ENCODE measurements at places on chromosomes 3 and 15.

DNA sequence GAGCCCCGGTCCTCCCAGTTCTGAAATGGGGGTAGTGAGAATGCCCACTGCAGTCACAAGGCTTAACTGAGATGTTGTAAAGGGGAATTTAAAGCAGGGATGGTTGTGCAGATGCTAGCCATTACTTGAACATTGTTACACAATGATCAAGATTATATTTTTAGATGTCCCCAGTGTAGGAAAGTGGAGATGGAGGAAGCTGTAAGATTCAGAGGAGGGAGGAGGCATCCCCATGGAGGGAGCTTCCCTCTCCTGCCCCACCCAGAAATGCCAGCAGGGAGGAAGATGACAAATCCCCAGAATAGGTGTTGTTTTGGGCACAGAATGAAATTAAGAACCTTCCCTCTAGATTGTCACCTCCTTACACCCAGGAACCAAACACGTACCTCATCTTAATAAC is 46.1 kb downstream of the EFCAB12 start:
- DNase-seq = no peak

GRCh38 chr3:147007736-147008245 is 398.6 kb downstream of the ZIC4 start:
- no peak for DNase-seq

DNA sequence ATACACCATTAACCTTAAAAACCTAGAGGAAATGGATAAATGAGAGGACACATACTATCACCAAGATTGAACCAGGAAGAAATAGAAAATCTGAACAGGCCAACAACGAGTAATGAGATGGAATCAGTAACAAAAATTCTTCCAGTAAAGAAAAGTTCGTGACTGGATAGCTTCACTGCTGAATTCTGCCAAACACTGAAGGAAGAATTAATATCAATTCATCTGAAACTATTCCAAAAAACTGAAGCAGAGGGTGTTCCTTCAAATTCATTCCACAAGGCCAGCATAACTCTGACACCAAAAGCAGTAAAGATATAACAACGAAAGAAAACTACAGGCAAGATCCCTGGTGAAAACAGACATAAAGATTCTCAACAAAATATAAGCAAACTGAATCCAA is 195.8 kb upstream of the GPR149 start:
- DNase-seq = no peak

- no peak for DNase-seq
Observed at GRCh38 chr3:123281929-123282328, 80.2 kb downstream of the SEC22A start.

DNA sequence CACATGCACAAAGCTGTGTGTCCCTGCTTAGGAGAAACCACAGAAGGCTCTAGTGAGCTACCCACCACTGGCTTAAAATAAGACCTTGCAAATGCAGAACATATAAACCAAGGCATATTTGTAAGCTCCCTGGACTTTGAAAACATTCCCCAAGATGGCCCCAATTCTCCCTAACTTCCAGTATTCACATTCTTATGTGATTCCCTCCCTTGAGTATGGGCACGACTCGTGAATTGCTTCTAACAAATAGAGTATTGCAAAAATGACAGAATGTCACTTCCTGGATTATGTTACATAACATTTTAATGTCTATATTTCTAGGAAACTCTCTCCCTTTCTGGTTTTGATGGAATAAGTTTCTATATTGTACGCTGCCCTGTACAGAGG is 131.8 kb upstream of the MCTP2 start:
- DNase-seq = no peak

- no peak for DNase-seq
Observed at GRCh38 chr3:159620281-159620680, 368.4 kb upstream of the IL12A start.

GRCh38 chr3:179961703-179962078 is 75.0 kb downstream of the PEX5L start:
- no peak for DNase-seq

- no peak for DNase-seq
Observed at GRCh38 chr15:61185759-61186158, 43.3 kb downstream of the RORA start.

DNA sequence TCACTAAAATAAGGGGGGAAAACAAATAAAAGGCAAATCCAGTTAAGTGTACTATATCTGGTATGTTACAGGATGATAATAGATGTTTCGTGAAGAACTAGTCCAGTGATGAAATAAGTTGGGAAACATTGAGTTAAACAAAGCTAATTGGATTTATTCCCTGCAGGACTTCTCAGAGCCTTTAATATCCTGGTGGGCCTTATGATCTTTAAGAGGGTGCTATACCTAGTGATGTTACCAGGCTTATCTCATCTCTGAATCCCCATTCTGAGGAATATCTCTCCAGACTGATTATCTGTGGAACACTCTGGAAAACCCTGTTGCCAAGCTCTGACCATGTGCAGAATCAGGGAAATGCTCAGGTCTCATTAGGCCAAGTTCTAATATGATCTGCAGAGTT is 54.8 kb upstream of the POMGNT2 start:
- no peak for DNase-seq

- DNase-seq = no peak
Observed at GRCh38 chr3:191262650-191263049, 63.6 kb downstream of the OSTN start.

DNA sequence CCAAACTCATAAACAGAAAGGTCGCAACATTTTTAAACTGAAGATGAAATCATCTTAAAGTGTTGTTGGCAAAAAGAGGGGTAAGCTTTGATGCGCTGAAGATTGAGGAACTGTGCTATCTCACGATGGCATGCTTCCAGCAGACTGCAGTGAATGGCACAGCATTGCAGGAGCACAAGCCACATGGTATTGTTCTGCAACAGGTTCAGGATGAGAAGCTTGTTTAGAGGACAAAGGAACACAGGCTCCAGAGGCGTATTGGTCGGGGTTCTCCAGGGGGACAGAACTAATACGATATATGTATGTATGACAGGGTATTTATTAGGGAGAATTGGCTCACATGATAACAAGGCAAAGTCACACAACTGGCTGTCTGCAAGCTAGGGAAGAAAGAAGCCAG is 13.8 kb upstream of the PLD1 start:
- DNase-seq = no peak

- DNase-seq = no peak
Observed at GRCh38 chr3:86046436-86047136, 944.4 kb downstream of the VGLL3 start.

DNA sequence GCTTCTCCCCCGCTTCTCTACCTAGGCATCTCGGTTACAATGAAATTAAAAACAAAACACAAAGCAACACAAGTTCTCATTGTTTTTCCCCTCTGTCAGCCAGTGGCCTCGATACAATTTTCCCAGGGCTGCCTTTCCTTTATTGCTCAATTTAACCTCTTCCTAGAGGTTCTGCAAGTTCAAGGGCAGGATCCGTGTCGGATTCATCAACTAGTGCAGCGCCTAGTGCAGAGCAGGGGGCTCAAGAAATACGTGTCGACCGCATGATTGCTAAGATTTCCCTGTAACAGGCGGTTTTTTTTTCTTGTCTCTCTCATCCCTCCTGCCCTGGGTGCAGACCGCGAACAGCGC is 1.4 kb upstream of the BHLHE40 start:
- no peak for DNase-seq

- DNase-seq = no peak
Observed at GRCh38 chr3:72628065-72628464, 220.2 kb downstream of the SHQ1 start.

GRCh38 chr3:124619887-124620599 is 110.2 kb upstream of the UMPS start:
- no peak for DNase-seq

GRCh38 chr15:95739131-95739530 is 591.4 kb upstream of the NR2F2 start:
- no peak for DNase-seq

GRCh38 chr15:77569729-77570125 is 63.0 kb downstream of the LINGO1 start:
- no peak for DNase-seq

All from activated CD8-positive, alpha-beta memory T cell treated with anti-CD3 and anti-CD28 coated beads for 1 hour (primary cell).